Esophagus mucosa (tissue), 1 donor: ENCODE measurements at places on chromosomes 3 and 15. TPM values are rescaled to one million over a fixed set of nuclear protein-coding genes. Genes with fewer than 3 reads are reported as not detected.

ANKUB1 gene
- not detected for total RNA-seq

SERPINI2 gene
- not detected for total RNA-seq

TCF12 gene
- 47.9 TPM for total RNA-seq

SLC12A1 gene
- not detected for total RNA-seq

DNA sequence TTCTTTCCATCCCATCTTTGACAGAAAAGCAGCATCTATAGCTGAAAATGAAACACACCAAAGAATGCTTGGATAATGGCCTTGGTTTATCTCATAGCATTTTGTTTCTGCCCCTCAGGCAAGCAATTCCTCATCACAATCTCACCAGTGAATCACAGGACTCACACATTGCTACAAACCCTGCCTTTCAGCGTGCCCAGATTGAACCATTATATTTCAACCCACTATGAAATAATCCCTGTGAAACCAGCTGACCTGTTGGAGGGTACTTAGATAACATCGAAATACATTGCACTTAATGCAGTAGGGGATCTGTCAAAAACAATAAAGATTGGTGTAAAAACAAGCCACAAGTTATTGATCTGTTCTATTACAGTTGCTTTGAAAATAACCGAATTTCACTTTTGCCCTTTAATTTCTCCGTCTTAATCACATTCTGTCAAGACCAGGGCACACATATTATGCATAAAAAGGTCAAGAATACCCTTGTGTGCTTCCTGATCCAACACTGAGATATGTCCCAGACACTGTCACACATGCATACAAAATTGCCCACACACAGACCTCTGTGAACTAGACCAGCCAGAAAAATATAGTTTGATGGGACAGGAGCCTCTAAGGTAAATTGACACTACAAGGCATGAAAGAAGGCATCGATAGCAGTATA, 839.8 kb downstream of the NTRK3 start:
- ATAC-seq: no peak

GRCh38 chr3:140588558-140588957, 89.3 kb upstream of the TRIM42 start:
- ATAC-seq: no peak

DNA sequence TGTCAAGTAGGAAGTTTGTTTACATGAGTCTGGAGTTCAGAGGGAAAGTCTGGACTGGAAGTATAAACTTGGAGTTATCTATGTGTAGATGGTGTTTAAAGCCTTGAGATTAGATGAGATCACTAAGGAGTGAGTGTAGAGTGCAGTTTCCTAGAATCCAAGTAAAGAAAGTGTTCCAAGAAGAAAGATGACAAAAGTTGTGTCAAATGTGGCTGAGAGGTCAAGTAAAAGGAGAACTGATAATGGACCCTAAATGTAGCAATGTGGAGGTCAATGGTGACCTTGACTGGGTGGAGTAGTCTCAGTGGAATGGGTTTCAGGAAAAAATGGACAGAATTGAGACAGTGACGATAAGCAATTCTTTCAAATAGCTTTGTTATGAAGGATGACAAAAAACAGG, 39.9 kb upstream of the ULK4 start:
- no peak for ATAC-seq

- peak; percentile 56 for ATAC-seq
Measured at GRCh38 chr15:39304201-39304841, 276.6 kb upstream of the THBS1 start.

DNA sequence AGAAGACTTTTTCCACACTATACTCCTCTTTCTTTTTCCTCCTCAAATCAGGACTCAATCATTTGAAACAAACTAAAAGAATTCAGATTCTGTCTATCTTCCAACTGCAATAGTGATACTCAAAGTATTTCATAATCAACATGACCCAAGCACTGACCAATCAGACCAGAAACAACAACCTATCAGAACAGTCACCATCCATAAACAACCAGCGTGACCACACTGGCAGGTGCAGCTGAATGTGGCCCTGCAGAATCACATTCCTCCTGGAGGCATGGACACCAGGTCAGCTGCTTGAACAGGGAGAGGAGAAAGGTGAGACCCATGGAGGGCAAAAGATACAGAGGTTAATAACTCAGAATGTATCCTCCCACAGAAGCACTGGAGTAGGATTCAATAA, 13.3 kb downstream of the HRG start:
- ATAC-seq: peak; percentile 39

DNA sequence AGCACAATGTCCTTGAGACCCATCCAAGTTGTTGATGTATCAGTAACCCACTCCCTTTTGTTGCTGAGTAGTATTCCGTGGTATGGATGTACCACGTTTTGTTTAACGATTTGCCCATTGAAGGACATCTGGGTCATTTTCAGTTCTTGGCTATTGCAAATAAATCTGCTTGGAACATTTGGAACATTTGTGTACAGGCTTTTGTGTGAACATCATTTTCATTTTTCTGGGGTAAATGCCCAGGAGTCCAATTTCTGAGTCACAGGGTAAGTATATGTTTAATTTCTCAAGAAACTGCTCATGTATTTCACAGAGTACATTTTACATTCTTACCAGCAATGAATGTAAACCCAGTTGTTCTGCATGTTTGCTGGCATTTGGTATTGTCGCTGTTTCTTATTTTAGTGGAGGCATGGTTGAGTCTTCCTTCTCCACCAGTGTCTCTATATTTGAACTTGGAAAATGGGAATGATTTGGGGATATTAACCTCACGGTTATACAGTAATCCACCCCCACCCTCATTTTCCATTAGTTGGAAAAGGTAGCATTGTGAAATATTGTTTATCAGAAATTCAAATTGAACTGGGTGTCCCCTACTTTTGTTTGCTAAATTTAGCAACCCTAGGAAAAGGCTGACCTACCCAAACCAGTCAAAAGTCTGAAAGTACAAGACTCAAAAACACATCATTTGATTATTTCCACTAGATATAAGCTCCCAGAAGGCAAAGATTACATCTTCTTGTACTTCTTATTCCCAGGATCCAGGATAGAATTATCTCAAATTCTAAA, 30.8 kb downstream of the POMGNT2 start:
- no peak for ATAC-seq
